ENCODE measurements at places on chromosomes 12 and 14.

GRCh38 chr14:65301862-65302539 is 110.5 kb upstream of the FUT8 start:
- no peak for DNase-seq

GRCh38 chr12:124484526-124484953 is 82.9 kb downstream of the NCOR2 start:
- DNase-seq: no peak

DNA sequence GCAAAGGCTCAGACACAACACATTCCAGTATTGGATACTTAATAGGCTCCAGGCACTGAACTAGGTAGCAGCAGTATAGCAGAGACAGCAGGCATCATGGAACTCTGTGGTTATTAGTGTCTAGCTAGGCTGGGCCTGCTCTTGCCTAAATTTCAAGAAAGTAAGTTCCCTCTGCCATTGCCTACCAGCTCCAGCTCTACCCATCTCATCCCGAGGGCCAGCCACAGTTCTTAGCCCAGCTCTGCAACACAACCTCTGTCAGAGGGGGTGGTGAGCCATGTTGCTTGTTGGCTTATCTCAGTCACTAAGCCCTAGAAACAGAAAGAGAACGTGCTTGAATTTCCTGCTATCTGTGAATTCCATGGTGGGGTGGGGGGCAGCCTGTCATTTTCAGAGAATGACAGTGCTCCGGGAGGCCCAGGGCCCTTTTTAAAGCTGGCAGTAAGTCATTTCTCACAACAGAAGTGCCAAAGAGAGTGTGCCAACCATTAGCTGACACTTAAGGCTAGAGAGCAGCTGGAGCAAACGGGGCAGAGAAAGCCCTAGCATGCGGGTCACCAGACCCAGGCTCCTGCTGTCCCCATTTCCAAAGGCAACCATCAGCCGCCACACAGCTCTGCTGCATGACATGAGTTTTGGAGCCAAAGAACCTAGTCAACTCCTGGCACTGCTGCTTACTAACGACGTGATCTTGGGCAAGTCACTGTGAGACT is 105.9 kb downstream of the PRMT8 start:
- no peak for DNase-seq

DNA sequence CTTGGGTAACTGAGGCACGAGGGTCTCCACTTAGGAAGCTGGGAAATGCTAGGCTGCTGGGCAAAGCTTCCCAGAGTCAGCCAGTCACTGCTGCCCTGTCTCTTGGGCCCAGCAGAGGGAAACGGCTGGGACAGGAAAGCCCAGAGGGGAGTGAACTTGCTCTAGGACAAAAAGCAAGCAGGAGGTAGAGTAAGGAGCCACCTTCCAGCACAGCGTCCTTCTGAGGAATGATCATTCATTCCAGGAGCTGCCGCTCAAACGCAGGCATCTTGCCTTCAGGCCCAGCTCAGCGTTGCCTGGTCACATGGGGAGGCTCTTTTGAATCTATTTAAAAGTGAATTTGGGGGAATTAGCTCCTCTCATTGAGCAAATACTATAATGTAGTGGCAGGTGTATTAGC is 118.6 kb downstream of the CRACR2A start:
- DNase-seq: no peak

DNA sequence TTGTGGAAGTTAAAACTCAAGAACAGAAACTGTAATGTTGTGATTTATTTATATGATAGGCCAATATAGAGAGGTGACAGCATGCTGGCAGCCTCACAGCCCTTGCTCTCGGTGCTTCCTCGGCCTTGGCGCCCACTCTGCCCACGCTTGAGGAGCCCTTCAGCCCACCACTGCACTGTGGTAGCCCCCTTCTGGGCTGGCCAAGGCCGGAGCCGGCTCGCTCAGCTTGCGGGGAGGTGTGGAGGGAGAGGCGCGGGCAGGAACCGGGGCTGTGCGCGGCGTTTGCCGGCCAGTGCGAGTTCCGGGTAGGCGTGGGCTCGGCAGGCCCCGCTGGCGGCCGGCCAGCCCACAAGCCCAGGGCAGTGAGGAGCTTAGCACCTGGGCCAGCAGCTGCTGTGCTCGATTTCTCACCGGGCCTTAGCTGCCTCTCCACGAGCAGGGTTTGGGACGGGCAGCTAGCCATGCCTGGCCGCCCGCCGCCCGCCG is 65.8 kb upstream of the SLC8A3 start:
- DNase-seq: peak; percentile 20
